NCI-H524 treated with DMSO at 0.1 percent for 48 hours (cell line): ENCODE measurements at places on chromosomes 13 and 19.
A peak's percentile ranks its signal among the peaks of the same experiment; 100 is the strongest.

DNA sequence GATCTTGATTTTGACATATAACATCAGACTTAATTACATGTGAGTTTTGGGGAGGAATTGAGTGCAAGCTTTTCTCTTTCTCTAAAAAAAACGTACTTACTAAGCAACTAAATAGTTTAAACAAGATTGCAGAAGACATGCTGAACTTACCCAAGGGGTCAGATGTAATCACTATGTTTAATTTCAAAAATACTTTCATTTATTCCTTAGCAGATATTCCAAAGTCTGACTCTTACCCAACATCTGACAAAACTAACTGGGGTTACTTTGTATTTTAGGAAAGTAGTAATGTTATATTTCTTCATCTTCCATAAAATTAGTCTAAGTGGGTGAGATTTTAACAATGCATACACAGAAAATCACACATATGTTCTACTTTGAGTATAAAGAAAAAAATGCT lies 270.2 kb downstream of the DNAJC15 start:
- DNase-seq = no peak

DNA sequence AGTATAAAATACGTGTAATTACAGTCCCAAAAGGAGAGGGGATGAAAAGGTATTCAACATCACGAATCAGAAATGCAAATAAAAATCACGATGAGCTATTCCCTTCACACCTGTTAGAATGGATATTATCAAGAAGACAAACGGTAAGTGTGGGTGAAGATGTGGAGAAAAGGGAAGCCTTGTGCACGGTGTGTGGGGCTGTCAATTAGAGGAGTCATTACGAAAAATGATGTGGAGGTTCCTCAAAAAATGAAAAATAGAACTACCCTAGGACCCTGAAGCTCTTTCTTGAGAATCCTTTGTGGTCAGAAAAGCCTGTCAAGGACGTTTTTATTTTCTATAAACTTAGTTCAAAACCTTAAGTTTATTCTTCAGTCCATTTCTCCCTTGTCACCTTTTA lies 19.4 kb downstream of the NLRP11 start:
- DNase-seq = no peak

GRCh38 chr13:102495663-102496062 lies 93.8 kb upstream of the FGF14 start:
- no peak for DNase-seq

- DNase-seq = no peak
Measured at GRCh38 chr19:49997709-49998108, 27.5 kb downstream of the VRK3 start.

DNA sequence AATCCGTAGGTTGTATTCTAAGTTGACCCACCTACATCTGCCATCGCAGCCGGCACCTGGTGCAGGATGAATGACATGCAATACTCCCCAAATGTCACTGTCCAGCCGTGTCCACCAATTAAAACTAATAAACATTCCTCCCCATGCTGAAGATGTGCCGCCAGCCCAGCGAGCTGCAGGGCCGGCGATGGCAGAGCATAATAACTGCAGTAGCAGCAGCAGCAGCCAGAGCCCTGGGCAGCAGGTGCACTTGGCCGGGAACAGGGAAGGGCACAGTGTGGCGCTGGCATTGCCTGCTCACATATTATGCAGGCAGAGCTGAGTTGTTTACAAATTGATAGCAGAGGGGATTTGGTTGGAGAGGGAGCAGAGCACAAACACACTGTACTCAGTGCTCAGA lies 754.9 kb downstream of the OLFM4 start:
- DNase-seq = peak; percentile 66

DNA sequence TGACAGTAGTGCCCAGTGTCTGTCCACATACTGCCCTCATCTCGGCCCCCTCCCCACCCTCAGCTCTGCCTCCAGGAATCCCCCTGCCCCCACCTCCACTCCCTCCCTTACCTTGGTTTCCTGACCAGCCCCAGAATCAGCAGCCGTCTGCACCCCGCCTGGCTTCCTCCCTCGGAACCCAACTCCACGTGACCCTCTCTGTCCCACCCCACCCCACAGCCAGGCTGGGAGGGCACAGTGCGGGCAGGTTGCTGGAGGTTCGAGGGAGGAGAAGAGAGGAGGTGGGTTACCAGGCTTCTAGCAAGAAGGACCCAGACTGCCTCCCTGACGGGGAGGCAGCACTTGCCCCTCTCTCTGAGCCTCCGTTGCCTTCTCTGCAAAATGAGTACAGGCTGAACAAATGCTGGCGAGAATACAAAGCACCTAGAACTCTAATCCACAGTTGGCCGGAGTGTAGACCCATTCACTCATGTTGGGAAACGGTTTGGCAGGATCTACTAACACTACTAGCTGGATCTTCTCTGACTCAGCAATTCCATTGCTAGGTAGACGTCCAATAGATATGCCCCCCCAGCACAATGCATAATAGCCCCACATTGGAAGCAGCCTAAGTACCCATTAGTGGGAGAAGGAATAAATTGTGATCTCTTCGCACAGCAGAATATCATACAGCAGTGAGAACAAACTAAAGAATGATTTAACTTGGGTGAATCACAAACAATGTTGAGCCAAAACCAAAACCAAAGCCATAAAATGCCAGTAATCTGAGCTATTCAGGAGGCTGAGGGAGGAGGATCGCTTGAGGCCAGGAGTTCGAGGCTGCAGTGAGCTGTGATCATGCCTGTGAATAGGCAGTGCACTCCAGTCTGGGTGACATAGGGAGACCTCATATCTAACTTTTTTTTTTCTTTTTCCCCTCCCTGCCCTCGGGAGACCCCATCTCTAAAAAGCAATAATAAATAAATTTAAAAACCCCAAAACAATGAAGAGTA lies at the start of gene RASAL3:
TSS of gene RASAL3 (minus strand) at position 151 of the 992 bp plus-strand sequence. CDS start 186 bp downstream, outside the sequence.
- no peak for DNase-seq

DNA sequence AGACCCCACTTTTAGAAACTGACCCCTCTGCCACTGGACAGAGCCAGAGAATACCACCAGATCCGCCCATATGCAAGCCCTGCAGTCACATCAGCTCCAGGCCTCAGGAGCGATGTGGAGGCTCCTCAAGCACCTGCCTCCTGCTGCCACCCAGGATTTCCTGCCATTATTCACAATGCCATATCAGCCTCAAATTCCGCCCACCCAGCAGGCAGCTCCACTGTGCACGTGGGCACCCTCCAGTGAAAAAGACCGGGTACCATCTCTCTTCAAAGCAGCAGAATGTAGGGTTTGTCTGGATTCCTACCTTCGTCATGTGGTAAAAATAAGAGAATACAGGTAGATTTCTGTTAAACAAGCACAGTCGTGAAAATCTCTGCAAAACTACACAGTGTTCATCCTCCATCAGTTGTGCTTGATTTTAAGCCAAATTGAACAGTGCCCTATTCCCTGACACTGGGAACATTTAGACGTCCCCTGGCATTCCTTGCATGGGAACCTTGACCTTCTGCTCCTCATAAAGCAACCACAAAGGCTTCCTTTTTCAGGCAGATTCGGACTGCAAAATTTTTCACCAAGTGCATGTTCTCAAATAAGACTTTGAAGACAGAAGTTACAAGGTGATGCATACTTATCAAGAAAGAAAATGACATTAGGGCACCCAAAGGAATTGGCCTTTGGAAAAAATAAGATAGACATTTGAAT lies 56.4 kb downstream of the FAM124A start:
- no peak for DNase-seq

- DNase-seq = no peak
Measured at GRCh38 chr13:76461999-76462398, 424.2 kb downstream of the KCTD12 start.

GRCh38 chr19:7272856-7273578 lies 21.2 kb downstream of the INSR start:
- no peak for DNase-seq

DNA sequence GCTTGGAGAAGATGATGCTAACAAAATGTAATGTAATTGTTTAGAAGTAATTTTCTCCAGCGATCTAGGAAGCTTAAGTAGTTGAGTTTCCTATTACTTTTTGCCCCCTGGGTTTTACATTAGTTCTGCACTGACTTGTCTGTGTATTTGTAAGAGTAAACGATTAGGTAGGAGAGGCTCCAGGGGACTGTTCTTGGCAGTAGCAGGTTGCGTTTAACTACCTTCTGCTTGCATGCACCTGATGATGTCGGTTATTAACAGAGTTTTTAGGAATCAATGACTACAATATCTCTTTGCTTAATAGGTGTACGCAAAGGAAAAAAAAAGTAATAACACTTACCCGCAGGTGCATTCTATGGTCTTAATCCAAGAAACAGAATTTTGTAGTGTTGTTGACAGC lies 18.3 kb upstream of the UGGT2 start:
- DNase-seq = no peak

GRCh38 chr13:113098162-113098732 lies 7.3 kb upstream of the F7 start:
- no peak for DNase-seq

- peak; percentile 51 for DNase-seq
Measured at GRCh38 chr19:7772752-7773291, 9.8 kb downstream of the CLEC4M start.

GRCh38 chr19:27795369-27795768 lies 1417.6 kb downstream of the UQCRFS1 start:
- DNase-seq = no peak

DNA sequence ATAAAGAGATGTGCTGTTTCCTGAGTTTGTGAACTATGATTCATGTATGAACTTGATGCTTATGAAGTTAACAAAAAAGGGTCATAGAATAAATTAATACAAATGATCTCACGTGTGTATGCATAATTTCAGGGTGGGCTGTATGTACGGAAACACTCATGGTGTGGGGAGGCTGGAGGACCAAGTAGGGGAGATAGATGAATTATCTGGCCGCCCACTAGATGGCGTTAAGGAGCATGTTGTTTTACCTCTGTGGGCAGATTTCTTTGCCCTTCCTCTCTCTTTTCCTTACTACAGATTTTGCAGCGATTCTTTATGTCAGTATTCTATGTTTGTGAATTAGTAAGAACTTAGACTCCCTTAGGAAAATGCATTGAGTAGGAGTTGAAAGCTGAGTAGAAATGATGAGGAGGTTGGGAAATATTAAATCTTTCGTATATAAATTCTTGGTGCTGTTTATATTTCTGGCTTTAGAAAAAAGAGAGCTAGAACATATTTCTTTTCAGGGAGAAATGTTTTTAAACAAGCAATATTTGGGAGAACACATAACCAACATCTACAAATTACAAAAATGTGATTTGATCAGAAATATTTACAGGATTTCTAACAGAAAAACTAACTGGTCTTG lies 47.4 kb upstream of the TMTC4 start:
- DNase-seq = no peak

DNA sequence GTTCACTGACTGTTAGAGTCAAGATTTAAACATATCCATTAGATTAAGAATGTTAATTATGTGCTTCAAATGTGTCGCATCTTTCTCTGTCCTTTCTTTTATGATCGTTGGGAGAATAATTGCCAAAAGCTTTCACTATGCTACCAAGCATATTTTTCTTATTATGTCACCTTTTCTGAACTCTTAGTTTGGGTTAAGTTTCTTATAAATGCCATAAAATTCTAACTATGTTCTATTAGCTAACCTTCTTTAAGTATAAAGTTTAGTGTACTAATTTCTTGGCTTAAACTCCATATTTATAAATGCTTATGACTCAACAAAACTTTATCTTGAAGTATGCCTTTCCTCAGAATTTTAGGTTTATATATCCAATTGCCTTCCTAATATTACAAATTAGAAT lies 1759.4 kb downstream of the PCDH9 start:
- no peak for DNase-seq

DNA sequence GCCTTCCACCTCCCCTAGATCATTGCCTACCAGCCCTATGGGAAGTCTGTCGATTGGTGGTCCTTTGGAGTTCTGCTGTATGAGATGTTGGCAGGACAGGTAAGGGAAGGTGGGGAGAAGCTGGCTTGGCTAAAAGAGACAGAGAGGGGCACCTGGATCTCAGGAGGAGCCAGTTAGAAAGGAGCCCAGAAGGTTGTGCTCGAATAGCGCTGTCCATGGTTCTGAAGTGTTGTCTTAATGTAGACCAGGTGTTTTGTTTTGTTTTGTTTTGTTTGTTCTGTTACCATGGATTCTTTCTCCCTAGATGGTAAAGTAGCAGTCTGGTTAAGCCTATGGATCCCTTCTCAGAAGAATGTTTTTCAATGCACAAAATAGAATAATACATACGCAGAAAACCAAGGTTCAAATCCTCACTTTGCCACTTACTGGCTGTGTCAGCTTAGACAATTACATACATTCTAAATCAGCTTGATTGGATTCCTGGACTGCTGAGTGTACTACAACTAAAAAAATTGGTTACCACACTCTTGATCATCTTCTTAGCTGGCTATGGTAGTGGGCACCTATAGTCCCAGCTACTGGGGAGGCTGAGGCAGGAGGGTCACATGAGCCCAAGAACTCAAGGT lies 5.9 kb upstream of the CACNG7 start:
- DNase-seq = no peak

GRCh38 chr13:85031771-85032170 lies 767.4 kb downstream of the SLITRK6 start:
- DNase-seq = no peak

- DNase-seq = no peak
Measured at GRCh38 chr13:43686557-43686956, 100.2 kb downstream of the ENOX1 start.

DNA sequence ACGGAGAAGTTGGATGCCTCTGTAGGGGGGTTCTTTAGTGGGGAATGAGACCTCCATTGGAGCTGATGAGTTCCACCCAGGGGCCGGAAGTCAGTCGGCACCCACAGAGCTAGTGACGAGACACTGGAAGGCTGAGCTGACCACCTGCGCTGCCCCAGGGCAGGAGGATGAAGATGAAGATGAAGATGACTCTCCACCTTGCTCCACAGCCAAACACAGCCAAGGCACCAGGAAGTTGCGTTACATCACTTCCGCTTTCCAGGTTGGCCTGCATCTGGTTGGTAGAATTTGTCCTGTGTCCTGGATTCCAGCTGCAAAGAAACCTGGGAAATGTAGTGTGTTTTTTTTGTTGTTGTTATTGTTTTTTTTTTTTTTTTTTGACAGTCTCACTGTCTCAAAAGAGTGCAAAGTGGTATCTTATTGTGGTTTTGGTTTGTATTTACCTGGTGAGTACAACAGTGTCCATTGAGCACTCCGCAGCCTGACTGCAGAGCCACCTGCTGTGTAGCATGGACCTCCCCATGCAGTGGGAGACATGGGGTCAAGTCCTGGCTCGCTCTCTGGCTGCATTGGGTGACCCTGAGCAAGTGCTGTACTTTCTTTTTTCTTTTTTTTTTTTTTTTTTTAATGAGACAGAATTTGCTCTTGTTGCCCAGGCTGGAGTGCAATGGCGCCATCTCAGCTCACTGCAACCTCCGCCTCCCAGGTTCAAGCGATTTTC lies 1.9 kb downstream of the TBC1D17 start:
- DNase-seq = no peak
